ENCODE measurements at places on chromosomes 16 and 17. TPM values are rescaled to one million over a fixed set of nuclear protein-coding genes. Genes with fewer than 3 reads are reported as not detected.

DNA sequence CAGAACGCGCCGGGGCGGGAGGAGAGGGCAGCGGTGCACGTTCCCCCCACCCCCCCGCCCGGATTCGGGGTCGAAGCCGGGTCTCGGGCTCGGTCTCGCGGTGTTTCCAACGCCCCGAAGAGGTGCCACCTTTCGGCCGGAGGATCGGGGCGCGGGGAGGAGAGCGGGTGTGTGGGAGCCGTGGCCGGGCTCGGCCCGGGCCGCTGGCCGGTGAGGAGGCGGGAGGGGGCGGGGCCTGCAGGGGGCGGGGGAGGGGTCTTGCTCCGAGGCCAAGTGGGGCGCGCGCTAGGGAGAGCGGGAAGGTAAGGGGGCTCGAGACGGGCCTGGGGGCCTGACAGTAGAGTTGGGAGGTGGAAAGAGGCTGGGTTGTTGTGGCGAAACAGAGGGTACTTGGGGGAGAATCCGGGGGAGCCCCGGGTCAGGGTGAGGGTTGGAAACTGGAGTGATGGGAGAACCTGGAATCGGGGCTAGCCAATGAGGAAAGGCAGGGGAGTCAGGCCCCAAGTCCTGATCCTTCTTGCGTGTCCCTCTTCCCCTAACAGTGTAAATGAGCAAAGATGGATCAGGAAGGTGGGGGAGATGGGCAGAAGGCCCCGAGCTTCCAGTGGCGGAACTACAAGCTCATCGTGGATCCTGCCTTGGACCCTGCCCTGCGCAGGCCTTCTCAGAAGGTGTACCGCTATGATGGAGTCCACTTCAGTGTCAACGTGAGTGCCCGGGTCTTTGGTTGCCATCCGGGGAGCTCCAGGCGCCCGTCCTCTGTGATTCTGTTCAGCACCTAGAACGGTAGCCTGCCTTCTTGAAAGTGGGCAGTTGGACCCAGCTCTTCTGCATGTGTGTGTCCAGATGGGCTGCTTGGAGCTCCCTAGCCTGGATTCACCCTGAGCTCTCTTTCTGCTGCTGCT lies 873 bp downstream of the SETD1A start:
- peak overlapping the region; percentile 91 for H3K4me3 ChIP-seq
- H3K4me1 ChIP-seq: peaks cover 18% of the 10 kb centered on the region
- H3K36me3 ChIP-seq: peaks cover 27% of the 10 kb centered on the region
- H3K27ac ChIP-seq: peak overlapping the region; percentile 82

GRCh38 chr16:78198288-78198687 lies 98.8 kb downstream of the WWOX start:
- H3K4me3 ChIP-seq: no peak overlapping the region
- no peaks in the 10 kb centered on the region for H3K27me3 ChIP-seq
- H3K4me1 ChIP-seq: peaks cover 14% of the 10 kb centered on the region
- no peak for DNase-seq
- H3K36me3 ChIP-seq: no peaks in the 10 kb centered on the region

DNA sequence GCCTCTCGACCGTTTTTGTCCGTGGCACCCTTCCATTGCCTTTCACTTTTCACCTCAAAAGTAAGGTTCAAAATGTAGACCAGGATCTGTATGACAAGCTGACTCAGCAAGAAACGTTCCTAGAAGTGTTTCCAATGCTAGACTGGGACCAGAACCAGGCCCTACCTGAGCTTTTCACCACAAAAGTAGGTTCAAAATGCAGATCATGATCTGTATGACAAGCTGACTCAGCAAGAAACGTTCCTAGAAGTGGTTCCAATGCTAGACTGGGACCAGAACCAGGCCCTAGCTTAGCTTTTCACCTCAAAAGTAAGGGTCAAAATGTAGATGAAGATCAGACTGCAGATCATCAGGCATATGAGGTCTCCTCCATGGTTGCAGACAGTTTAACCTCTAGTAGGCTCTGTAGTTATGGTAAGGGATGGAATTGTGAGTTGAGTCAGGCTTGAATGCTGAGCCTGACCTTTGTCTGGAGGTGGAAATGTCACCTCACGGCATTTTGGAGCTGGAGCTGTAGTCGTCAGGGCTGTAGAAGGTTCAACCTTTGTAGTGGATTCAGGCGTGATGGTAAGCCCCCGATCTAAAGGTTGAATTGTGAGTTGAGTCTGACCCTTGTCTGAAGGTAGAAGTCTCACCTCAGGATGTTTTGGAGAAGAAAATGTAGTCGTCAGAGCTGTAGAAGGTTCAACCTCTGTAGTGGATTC lies 50.2 kb upstream of the TMEM97 start:
- no peaks in the 10 kb centered on the region for H3K4me1 ChIP-seq
- peaks cover 4% of the 10 kb centered on the region for H3K36me3 ChIP-seq
- DNase-seq: no peak
- no peak overlapping the region for H3K27ac ChIP-seq

DNA sequence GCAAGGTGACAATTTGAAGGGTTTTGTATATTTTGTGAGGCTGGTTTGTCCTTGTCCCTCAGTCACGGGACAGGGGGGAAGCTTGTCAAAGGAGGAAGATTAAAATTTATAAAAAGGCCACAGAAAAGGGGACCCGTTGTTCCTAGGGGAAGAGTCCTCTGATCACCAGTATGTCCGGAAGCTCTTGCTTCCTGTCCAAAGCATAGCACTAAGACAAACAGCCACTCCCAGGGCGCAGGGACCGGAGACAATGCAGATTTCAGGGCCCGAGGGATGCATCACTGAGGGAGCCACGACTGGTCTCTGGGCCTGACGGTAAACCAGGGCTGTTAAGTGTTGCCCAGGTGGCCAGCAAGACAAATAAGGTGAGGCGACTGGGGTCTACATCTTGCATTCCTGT lies 95.2 kb downstream of the MAF start:
- H3K27me3 ChIP-seq: peaks cover 38% of the 10 kb centered on the region
- no peaks in the 10 kb centered on the region for H3K4me1 ChIP-seq
- no peak for DNase-seq
- no peak overlapping the region for H3K27ac ChIP-seq
- H3K4me3 ChIP-seq: no peak overlapping the region

GRCh38 chr16:48420437-48420836 lies 35.2 kb upstream of the SIAH1 start:
- no peaks in the 10 kb centered on the region for H3K4me1 ChIP-seq
- no peaks in the 10 kb centered on the region for H3K36me3 ChIP-seq
- no peak overlapping the region for H3K27ac ChIP-seq

DNA sequence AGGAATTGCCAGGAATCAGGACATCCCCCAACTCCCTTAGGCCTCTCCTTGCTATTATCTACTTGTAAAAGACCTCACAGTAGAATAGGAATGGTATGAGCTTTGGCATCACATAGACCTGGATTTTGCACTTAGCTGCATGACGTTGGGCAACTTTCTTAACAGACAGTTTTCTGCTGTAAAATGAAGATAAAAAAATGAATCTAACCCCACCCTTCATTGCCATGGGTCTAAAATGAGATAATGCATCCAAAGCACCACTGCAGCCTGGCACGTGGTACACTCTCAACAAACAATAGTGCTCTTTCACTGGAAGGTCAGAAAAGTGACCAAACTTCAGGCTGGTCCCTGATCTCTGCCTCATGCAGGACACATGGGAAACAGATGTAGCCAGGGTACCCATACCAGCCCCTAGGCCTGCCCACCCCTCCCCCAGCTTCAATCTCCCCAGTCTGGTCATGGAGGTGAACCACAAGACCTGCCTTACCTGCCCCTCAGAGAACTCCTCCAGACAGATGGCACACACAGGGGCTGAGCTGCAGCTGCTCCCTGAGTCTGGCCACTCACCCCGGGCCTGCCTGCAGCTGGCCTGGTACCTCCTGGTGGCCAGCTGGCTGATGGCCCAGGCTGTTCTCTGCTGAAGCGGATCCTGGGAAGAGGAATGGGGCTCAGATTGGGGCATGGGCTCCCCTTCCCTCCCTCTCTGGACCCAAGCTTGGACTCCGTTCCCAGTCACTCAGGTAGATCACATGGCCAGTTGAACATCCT lies 8.5 kb upstream of the SUPT4H1 start:
- H3K27ac ChIP-seq: no peak overlapping the region
- H3K4me1 ChIP-seq: peaks cover 27% of the 10 kb centered on the region
- H3K27me3 ChIP-seq: no peaks in the 10 kb centered on the region
- H3K36me3 ChIP-seq: peaks cover 36% of the 10 kb centered on the region
- no peak for DNase-seq
- no peak overlapping the region for H3K4me3 ChIP-seq

GRCh38 chr16:82011199-82011641 lies at the start of gene SDR42E1:
SDR42E1 (minus strand) TSS chr16:82011470; CDS start chr16:82000858, 10,612 bp downstream.
- peaks cover 4% of the 10 kb centered on the region for H3K4me1 ChIP-seq
- H3K36me3 ChIP-seq: peaks cover 8% of the 10 kb centered on the region
- peaks cover 2% of the 10 kb centered on the region for H3K27me3 ChIP-seq
- no peak within 1 kb of the TSS for H3K4me3 ChIP-seq
- H3K27ac ChIP-seq: no peak within 1 kb of the TSS

- no peak overlapping the region for H3K27ac ChIP-seq
- H3K4me3 ChIP-seq: no peak overlapping the region
- H3K36me3 ChIP-seq: no peaks in the 10 kb centered on the region
- no peak for DNase-seq
- H3K27me3 ChIP-seq: peaks cover 3% of the 10 kb centered on the region
Measured at GRCh38 chr17:55625521-55625920, 97.1 kb downstream of the TMEM100 start.

- H3K27ac ChIP-seq: peak overlapping the region; percentile 23
- H3K4me3 ChIP-seq: no peak overlapping the region
- H3K36me3 ChIP-seq: no peaks in the 10 kb centered on the region
- no peaks in the 10 kb centered on the region for H3K27me3 ChIP-seq
Measured at GRCh38 chr16:67277294-67277998, 1.9 kb upstream of the PLEKHG4 start.

GRCh38 chr17:4247361-4247970 lies 16.3 kb downstream of the ANKFY1 start:
- no peak for DNase-seq
- H3K27me3 ChIP-seq: no peaks in the 10 kb centered on the region
- H3K36me3 ChIP-seq: no peaks in the 10 kb centered on the region
- H3K4me1 ChIP-seq: peaks cover 33% of the 10 kb centered on the region
- H3K27ac ChIP-seq: peak overlapping the region; percentile 74

DNA sequence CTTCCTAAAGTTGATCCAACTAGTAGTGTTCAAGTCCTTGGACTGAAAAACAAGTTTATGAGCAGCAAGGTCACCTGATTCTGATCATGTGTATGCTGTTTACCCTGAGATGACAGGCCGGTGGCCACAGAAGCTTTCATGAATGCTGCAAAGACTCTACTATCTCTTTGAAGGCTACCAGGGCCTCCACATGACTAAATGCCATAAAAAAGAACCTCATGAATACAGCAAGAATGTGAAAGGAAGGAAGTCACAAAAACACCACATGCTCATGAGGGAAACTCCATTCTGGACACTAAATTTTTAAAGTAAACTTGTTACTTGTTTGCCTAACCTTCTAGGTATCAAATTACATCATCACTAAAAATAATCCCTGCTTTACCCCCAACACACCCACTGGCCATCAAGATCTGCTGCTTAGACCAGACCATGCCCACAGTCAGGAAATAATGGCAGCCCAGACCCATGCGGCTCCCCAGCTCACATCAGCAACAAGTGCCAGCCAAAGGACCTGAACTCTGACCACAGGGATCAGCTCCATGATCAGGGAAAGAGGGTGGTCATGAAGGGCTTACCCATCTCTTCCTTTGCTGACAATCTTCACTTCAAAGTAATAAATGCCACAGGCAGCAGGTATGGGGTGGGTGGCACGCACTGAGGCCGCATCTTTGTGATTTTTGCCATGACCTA lies 1.4 kb downstream of the RANBP10 start:
- H3K36me3 ChIP-seq: peaks cover 6% of the 10 kb centered on the region
- peak overlapping the region; percentile 98 for H3K4me3 ChIP-seq
- H3K4me1 ChIP-seq: peaks cover 18% of the 10 kb centered on the region
- DNase-seq: no peak
- no peaks in the 10 kb centered on the region for H3K27me3 ChIP-seq
- peak overlapping the region; percentile 91 for H3K27ac ChIP-seq

- H3K27ac ChIP-seq: no peak overlapping the region
- no peak for DNase-seq
- H3K27me3 ChIP-seq: no peaks in the 10 kb centered on the region
- no peak overlapping the region for H3K4me3 ChIP-seq
- no peaks in the 10 kb centered on the region for H3K36me3 ChIP-seq
Measured at GRCh38 chr16:12387786-12388185, 411.3 kb downstream of the SNX29 start.

DNA sequence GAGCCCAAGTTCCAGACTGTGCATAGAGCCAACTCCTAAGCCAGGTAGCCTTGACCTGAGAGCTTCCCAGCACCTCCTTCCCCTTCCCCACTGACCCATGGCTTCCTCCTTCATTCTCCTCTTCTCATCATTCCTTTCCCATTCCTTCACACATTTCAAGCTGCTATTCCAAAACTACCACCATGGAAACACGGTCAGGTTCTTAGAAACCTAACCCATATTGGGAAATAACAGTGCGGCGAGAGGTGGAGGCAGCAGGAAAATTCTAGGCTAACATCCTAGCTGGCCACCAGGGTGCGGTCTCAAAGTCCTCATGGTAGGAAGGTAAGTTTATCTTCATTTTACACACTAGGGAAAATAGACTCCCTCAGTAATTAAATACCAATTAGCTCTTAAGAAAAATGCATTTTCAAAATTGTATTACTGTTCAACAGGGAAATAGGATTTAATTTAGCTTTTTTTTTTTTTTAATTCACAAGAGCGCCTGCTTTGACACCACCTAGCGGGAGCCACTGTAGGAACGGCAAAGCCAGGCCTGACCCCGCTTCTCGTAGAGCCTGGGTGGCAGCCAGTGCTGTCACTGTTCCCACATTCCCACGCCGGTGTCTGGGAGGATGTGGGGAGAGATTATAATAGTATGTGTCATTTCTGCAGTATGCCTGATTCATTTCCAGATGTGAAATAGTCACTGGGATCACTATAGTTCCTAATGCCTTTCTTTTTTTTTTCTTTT lies 14.0 kb upstream of the SPHK1 start:
- H3K4me1 ChIP-seq: peaks cover 19% of the 10 kb centered on the region
- H3K4me3 ChIP-seq: no peak overlapping the region
- DNase-seq: no peak
- H3K36me3 ChIP-seq: no peaks in the 10 kb centered on the region
- H3K27me3 ChIP-seq: no peaks in the 10 kb centered on the region
- peak overlapping the region; percentile 37 for H3K27ac ChIP-seq

GRCh38 chr17:42408061-42408460 lies 15.0 kb downstream of the CAVIN1 start:
- peaks cover 8% of the 10 kb centered on the region for H3K36me3 ChIP-seq
- H3K27ac ChIP-seq: no peak overlapping the region
- H3K4me3 ChIP-seq: no peak overlapping the region

GRCh38 chr16:73605309-73605708 lies 557.4 kb upstream of the ZFHX3 start:
- DNase-seq: no peak
- H3K27ac ChIP-seq: peak overlapping the region; percentile 21
- H3K27me3 ChIP-seq: peaks cover 2% of the 10 kb centered on the region
- H3K36me3 ChIP-seq: no peaks in the 10 kb centered on the region

Gene GAST
- not detected for total RNA-seq

Gene CFAP52
- total RNA-seq: not detected

Gene STX1B
- total RNA-seq: 5.9 TPM

Gene GAS2L2
- 0.11 TPM for total RNA-seq

Gene FN3K
- 33.3 TPM for total RNA-seq

Gene CA7
- total RNA-seq: not detected

Gene ACBD4
- 17.4 TPM for total RNA-seq

Gene EVPLL
- not detected for total RNA-seq

All from mesothelial cell of epicardium (in vitro differentiated cells).